ENCODE measurements at places on chromosomes 16 and 17. TPM values are rescaled to one million over a fixed set of nuclear protein-coding genes. Genes with fewer than 3 reads are reported as not detected.

Gene TPSAB1
- not detected for total RNA-seq

Gene SEPTIN1
- 1.8 TPM for total RNA-seq

Gene NAGS
- 1.1 TPM for total RNA-seq

Gene PRSS8
- 0.24 TPM for total RNA-seq

Gene NEUROD2
- not detected for total RNA-seq

Gene CCDC144A
- 1.4 TPM for total RNA-seq

Gene NECAB2
- 3.0 TPM for total RNA-seq

Gene MYOCD
- total RNA-seq: 0.96 TPM

Gene SPATA32
- total RNA-seq: 0.17 TPM

Gene FASN
- total RNA-seq: 139 TPM

Gene PLD6
- total RNA-seq: 6.5 TPM

Gene CCR7
- 0.85 TPM for total RNA-seq

Gene RNF43
- 0.61 TPM for total RNA-seq

Gene KREMEN2
- 2.1 TPM for total RNA-seq

Gene TP53TG3D
- 1.7 TPM for total RNA-seq

Gene CCL4L2
- not detected for total RNA-seq

Gene PRSS22
- total RNA-seq: 2.3 TPM

Gene TMEM92
- total RNA-seq: 26.6 TPM

Data from A549 treated with CpdA at 1 μM for 4 hours (cell line).